ENCODE measurements at places on chromosomes 13 and 19.

GRCh38 chr19:30848636-30849425, 476.6 kb downstream of the ZNF536 start:
- DNase-seq = no peak

DNA sequence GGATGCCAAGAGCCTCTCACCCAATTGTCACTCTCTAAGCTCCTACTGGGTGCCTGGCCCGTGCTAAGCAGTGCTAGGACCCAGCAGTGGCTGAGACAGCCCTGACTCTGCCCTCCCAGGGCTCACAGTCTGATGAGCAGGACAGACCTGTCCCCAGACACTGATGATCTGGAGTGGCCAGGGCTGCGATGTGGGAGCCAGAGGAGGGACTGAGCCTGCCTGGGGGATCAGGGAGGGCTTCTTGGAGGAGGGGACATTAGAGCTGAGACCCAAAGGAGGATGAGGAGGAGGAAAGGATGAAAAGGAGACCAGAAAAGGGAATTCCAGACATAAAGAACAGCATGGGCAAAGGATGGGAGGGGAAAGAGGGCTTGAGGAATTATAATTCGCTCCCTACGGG, 6.6 kb downstream of the ERCC1 start:
- no peak for DNase-seq

DNA sequence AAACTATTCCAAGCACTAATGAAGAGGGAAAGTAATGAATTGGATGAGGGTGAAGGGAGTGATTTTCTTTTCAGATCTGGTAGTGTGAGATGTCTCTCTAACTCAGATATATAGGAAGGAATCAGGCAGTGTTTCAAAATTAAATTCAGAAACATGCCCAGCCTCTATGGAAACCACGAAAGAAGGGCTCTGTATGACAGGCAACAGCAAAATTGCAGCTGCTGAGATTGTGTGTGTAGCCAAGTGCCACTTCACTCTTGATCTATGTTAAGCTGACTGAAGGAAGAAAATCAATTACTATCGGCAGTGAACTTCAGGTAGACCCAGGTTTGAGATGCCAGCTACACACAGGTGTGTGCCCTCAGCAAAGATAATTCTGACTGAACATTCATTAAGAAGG, 387.4 kb downstream of the PCDH9 start:
- DNase-seq = no peak

DNA sequence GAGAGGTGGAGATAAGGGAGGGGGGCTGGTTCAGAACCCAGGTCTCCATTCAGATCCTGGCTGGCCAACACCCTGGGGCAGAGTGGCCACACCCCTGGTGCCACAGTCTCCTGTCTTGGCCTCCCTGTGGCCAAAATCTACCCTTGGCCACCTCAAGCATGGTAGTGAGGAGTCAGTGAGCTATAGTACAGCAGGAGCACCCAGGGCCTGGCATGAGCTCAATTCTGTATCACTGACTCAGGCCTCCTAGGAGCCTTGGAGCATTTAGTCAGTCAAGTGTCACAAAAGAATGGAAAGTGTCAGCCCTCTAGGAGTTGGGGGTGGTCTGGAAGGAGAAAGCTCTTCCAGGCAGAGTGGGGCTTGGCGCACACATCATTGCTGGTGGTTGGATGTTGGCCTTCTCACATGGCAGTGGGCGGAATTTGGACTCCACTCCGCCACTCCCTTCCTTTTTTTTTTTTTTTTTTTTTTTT, 6.6 kb upstream of the CD79A start:
- DNase-seq = peak; percentile 49

- DNase-seq = no peak
These were observed 2.7 kb downstream of the CNMD start for GRCh38 chr13:52736891-52737290.
